ENCODE measurements at places on chromosomes 4 and X. TPM values are rescaled to one million over a fixed set of nuclear protein-coding genes. Genes with fewer than 3 reads are reported as not detected.

TRAM1L1 gene
- not detected for total RNA-seq

CCDC149 gene
- total RNA-seq: not detected

UCHL1 gene
- total RNA-seq: 102 TPM

RBMXL3 gene
- total RNA-seq: not detected

NXF2 gene
- not detected for total RNA-seq

MAP7D3 gene
- total RNA-seq: 11.3 TPM

GPRIN3 gene
- 0.03 TPM for total RNA-seq

DNA sequence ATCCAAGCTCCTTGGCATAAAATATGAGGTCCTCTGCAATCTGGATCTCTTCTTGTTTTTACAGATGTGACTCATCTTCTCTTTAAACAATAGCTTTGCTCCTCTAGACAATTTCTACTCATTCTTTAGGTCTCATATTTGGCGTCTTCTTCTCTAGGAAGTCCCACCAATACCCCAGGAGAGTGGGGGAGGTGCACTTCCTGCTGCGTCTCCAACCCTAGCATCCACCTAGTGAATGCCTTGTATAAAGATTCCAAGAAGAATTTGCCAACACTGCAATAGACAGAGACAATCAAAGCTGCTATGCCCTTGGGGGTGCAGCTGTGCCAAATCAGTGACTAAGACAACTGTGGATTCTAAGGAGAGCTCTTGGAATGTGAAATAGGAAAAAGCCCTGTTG, 45.7 kb upstream of the SLC10A7 start:
- no peaks in the 10 kb centered on the region for H3K27me3 ChIP-seq
- no peak overlapping the region for H3K4me3 ChIP-seq
- DNase-seq: no peak
- H3K4me1 ChIP-seq: no peaks in the 10 kb centered on the region
- H3K36me3 ChIP-seq: no peaks in the 10 kb centered on the region
- no peak overlapping the region for H3K27ac ChIP-seq

DNA sequence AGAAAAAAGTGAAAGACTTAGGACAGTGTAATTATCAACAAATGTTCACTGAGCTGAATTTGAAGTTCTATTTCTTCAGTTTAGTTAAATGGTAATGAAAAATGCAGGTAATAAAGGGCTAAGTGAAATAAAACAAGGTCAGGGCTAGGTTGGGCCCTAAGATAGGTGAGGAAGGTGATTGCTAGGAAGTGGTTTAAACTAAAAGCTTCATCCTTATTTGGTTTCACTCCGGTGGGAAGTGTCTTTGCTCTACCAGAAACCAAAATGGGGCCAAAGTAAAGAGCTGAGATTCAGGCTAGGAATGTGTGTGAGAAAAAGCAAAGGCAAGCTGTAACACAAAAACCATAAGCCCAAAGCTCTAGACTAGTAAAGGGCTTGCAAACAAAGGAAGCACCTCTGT, 31.0 kb downstream of the TAB3 start:
- DNase-seq: no peak
- H3K4me1 ChIP-seq: no peaks in the 10 kb centered on the region
- no peak overlapping the region for H3K4me3 ChIP-seq
- no peaks in the 10 kb centered on the region for H3K27me3 ChIP-seq

DNA sequence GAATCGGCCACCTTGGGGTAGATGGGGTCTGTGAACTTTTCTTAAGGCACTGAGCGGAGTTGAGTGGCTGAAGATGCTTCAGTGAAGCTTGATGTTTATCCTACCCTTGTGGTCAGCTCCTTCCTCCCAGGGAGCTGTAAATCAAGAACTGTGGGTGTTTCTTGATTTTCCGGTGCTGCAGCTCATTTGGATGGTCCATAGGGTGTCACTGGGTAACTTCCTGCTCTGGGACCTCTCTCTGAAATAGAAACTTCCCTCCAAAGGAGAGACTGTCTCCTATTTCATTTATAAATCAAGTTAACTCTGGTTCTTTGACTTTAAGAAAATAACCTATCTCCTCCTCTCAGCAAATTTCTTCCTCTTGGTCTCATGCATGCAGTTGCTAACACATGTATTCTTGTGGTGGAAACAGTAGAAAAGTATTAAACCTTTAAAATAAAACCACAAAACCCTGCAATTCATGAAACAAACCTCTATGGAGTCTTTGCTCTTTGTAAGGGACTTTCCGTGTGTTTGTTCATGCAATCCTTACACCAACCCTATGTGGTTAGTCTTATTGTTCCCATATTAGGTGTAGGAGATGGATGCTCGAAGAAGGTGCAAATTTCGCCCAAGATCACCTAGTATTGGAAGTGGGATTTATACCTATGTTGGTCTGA, 110.3 kb downstream of the SHROOM3 start:
- H3K27ac ChIP-seq: no peak overlapping the region
- H3K4me1 ChIP-seq: no peaks in the 10 kb centered on the region
- H3K27me3 ChIP-seq: no peaks in the 10 kb centered on the region
- H3K4me3 ChIP-seq: no peak overlapping the region

- peaks cover 35% of the 10 kb centered on the region for H3K4me1 ChIP-seq
- peaks cover 5% of the 10 kb centered on the region for H3K36me3 ChIP-seq
- no peak for DNase-seq
- H3K27ac ChIP-seq: peak overlapping the region; percentile 71
Observed at GRCh38 chrX:119676949-119677653, 15.9 kb downstream of the SEPTIN6 start.

DNA sequence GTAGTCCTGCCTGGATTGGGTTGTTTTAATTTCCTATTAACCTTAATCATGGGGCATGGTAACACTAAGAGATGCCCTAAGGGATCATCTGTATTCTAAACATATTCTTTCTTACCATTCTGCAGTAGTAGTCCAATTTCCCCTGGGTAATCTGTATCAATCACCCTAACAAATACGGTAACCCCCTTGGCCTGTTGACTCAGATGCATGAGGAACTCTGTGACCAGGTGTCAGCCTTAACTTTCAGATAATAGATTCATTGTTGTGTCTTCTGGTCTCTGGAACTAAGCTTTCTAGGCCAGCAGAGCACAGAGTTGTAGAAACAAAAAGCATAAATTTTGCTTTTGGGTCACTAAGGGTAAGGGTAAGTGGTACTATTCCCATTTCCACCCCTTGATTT, 13.1 kb upstream of the BANK1 start:
- H3K27ac ChIP-seq: no peak overlapping the region
- no peak overlapping the region for H3K4me3 ChIP-seq
- H3K4me1 ChIP-seq: no peaks in the 10 kb centered on the region
- no peaks in the 10 kb centered on the region for H3K36me3 ChIP-seq

GRCh38 chr4:184756399-184756798, 22.5 kb upstream of the CENPU start:
- no peaks in the 10 kb centered on the region for H3K4me1 ChIP-seq
- no peak overlapping the region for H3K27ac ChIP-seq

All from GM12878 (cell line).